ENCODE measurements at places on chromosomes 1 and 21. TPM values are rescaled to one million over a fixed set of nuclear protein-coding genes. Genes with fewer than 3 reads are reported as not detected.

DNA sequence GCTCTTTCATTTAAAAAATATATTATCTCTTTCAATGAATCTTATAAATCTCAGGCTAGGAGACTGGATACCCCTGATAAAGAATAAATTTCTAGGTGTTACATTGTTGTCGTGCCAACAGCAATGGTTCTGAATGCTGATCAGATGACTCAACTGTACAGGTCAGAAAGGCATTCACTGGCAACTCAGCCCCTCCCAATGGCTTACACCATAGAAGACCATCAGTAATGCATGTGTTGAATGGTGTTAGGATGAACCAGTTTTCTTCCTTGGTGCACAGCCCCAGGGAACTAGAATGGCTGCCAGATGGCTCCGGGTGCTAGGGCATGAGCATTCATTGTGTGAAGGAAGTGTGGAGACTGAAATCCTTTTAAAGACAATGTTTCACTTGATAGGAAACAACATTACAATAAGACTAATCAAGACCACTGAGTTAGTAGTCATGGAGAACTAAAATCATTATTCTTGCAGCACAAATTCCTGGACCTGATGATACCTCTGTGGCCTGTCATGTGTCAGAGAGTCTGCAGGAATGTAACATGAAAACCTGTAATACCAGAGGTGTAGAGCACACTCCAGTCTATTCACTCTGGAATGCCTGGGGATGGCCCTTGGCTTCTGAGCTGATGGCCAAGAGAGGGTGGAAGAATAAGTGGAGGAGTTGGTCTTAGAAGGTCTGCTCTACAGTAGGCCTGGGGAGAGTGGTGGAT lies 187.7 kb upstream of the LMO4 start:
- no peak for DNase-seq

DNA sequence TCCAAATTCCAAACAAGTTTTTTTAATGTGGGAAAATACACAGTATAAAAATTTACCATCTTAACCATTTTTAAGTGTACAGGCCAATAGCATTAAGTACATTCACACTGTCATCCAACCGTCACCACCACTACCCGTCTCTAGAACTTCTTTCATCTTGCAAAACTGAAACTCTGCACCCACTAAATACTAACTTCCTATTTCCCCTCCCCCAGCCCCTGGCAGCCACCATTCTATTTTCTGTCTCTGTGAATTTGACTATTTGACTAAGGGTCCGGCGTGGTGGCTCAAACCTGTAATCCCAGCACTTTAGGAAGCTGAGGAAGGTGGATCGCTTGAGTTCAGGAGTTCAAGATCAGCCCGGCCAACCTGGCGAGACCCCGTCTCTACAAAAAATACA lies 36.1 kb downstream of the CLSTN1 start:
- DNase-seq = no peak

NEXN gene
- 0.15 TPM for total RNA-seq

DNA sequence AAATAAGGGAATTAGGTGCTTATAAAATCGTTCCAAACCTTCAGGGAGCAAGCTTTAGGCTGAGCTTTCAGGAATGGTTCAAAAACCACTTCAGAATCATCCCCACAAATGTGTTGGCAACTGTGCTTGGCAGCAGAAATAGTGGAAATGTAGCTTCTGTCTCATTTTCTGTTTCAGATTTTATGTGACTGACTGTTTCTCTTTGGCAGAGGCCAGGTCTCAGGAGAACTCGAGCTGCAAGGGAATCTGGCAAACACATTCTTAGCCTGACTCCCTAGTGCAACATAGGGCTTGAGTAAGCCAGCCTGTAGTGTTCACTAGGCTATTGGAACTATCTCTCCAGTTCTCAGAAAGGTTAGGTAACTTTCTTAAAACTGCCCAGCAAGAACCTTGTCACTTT lies 128.6 kb downstream of the PLA2G4A start:
- DNase-seq = no peak

GRCh38 chr1:54989968-54990810 lies 8.5 kb upstream of the BSND start:
- no peak for DNase-seq

DNA sequence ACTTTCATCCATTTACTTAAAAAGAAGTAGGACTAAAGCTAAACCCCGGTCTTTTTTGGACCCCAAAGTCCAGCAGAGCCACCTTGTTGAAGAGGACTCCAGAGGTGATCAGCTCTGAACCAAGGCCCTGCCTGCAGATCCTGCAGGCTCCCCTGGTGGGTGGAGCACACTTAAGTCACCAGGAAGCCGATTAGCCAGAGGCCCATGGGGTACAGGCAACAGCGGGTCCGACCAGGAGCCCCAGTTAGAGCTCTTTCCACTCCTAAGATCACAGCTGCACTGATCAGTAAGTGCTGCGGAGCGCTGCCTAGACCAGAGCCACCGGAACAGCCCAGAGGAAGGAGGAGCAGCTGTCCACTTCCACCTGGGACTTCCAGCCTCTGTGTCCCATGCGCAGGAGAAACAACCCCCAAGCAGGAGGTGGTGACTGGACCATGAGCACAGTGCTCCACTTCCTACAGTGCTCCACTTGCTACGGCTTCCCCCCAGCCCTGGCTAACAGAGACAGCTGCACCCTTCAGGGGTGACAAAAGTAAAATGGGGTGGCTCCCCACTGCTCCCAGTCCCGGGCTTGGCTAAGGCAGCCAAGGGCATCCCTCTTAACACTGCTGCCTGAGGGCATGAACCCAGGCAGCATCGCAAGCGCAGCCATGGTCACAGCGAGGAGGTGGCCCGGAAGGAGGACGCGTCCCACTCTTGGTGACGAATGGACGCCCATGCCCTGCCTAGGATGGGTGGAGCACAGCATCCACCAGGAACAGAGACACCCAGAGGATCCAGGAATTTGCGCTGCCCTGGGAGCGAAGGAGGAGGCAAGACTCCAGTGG lies 58.0 kb downstream of the NPHP4 start:
- no peak for DNase-seq

DNA sequence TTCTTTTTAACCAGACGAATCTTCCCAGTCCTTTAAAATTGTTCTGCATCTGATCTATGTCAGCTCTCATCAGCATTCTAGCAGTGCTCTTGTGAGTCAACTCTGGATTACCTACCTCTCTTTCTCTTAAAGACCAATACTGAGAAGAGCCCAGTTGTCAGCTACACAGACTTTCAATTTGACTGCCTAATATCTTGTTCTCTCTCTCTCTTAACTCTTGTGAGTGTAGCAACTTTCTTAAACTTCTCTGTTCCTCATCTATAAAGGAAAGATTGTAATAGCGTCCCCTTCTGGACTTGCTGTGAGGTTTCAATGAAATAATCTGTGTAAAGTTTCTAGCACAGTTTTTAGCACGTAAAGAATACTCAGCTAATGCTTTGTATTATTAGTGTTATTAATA lies 499.3 kb upstream of the ADAMTS5 start:
- no peak for DNase-seq

GRCh38 chr1:41535716-41536115 lies 51.2 kb upstream of the EDN2 start:
- no peak for DNase-seq

INSRR gene
- total RNA-seq = not detected

GRCh38 chr1:232382671-232383070 lies 247.3 kb downstream of the SIPA1L2 start:
- DNase-seq = no peak

DNA sequence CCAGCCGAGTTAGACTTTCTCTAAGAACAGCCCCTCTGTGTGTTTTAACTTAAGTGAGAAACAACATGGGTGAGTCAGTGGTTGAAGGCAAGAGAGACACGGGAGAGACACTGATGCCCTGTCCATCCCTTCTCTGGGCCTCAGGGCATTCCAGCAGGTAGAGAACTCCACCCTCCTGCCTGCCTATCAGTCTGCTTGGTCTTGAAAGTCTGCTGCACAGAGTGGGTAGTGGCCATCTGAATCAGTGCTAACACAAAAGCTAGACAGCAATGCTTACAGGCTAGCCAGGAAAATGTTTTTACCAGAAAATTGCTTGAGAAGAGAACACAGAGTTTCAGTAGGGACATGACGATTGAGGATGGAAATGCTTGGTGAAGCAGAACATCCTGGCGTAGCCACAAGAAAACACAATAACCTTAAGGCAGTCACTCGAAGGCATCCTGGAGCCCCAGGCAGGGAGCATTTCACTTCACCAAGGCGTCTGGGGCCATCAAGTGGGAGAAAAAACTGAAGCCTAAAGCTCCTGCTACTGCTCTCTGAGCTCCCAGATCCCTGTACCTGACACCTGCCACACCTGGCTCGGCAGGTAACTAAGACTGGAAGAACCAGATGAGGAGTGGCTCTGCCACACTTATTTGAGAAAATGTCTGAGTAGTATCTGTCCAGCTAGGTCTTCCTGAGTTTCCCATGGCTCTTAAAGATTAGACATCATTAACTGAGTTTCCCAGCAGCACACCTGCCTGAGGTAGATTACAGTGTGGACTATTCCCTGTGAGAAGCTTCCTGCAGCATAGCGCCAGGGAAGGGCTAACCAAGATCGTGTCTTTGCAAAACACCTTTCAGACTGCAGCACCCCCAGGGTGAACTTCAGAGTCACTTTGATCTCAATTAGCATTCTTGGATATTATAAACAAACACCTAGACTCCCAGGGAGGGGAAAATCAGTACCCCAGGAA lies 18.1 kb upstream of the LBR start:
- no peak for DNase-seq

GRCh38 chr1:159077120-159077961 lies 775 bp upstream of the AIM2 start:
- DNase-seq = no peak

- DNase-seq = no peak
These were observed 35.6 kb downstream of the SHCBP1L start for GRCh38 chr1:182917378-182917777.

DNA sequence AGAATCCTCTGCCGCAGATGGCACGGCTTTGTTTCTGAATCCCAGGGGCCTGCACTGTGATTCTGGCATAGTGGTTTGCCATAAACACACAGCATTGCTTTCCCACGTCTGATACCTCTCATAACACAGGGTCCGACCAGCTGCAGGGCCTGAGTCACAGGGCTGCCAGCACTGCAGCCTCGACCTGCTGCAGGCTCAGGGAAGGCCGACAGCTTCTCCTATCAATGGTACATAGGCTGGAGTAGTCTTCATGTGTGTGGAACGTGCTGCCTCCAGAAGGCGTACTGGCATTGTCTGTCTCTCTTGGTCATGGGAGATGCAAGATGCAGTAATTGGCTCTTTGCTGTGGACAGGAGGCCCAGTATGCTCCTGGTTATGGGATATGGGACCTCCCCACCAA lies 53.5 kb upstream of the PDE9A start:
- no peak for DNase-seq

DNA sequence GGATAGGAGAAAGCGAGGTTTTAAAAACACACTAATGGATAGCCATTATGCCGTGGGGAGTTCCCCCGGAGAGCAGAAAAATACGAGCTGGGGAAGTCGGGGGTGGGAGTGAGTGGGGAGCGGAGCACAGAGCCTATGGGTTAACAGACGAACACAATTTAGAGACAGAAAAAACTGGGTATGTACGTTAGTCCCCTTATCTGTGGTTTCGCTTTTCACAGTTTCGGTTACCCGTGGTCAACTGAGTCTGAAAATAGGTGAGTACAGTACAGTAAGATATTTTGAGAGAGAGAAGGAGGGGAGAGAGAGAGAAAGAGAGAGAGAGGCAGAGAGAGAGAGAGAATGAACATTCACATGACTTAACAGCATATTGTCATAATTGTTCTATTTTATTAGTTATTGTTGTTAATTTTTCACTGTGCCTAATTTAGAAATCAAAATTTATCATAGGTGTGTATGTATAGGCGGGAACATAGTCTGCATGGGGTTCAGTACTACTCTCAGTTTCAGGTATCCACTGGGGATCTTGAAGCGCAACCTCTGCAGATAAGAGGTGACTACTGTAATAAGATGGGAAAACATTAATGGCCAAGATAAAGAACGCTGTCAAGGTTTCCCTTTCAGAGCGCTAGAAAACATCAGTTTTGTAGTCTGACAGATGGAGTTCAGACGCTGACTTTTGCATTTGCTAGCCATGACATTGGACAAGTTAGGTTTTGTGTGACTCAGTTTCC lies 125.6 kb upstream of the LMO4 start:
- no peak for DNase-seq

SPSB1 gene
- total RNA-seq = 10.8 TPM

DNA sequence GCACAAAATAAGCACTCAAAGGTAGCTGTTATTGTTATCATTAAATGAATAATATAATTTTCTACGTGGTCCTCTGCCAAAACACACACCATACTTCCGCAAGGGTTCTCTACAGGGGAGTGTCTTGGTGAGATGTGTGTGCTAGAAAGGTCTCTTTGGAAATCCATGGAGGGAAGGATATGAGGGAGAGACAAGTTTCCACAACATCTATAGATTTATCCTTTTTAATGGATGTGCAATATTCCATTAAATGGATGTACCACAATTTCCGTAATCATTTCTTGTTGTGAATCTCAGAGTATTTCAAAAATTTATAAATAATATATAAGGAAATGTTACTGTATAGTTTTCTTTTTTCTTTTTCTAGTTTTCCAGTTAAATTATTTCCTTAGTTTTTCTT lies 2.6 kb upstream of the TNFRSF8 start:
- no peak for DNase-seq

GRCh38 chr1:151992303-151993083 lies 1.2 kb downstream of the S100A10 start:
- DNase-seq = peak; percentile 99

DNA sequence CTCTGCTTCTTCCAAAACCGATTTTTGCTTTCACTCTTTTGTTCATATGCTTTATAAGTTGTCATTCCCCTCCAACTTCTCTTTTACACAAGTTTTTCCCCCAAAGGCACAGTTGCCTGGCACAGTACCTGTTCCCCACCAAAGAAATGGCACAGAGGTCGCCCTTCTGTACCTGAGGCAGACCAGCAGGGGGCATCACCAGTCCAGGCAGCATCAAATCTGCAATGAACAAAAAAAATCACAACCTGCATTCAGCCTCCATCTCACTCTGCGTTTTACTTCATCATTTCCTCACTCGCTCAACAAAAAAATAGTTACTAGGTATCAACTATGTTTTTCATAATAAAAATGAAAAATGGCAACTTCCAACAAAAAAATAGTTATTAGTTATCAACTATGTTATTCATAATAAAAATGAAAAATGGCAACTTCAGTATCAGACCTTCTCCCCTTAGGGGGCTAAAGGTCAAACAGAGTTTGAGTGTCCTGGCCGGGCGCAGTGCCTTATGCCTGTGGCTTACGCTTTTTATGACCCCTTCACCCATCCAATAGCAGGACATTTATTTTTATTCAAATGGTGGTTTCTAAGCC lies 4.1 kb downstream of the EIF2D start:
- peak; percentile 21 for DNase-seq

- peak; percentile 59 for DNase-seq
These were observed 120.7 kb downstream of the S1PR1 start for GRCh38 chr1:101357444-101357986.

- no peak for DNase-seq
These were observed 17.4 kb downstream of the PIK3C2B start for GRCh38 chr1:204477036-204477740.

GRCh38 chr1:29513357-29513756 lies 277.0 kb downstream of the PTPRU start:
- DNase-seq = peak; percentile 84

- no peak for DNase-seq
These were observed 37.1 kb downstream of the C21orf91 start for GRCh38 chr21:17782051-17782450.

GRCh38 chr1:46797696-46798470 lies 963 bp upstream of the CYP4B1 start:
- no peak for DNase-seq
